ENCODE measurements at places on chromosomes 7 and 10.

- DNase-seq: no peak
Measured at GRCh38 chr10:53239873-53240272, 467.3 kb upstream of the MBL2 start.

- no peak for DNase-seq
Measured at GRCh38 chr10:101165736-101166135, 34.6 kb downstream of the TLX1 start.

- DNase-seq: no peak
Measured at GRCh38 chr7:25820432-25821040, 331.5 kb upstream of the NFE2L3 start.

DNA sequence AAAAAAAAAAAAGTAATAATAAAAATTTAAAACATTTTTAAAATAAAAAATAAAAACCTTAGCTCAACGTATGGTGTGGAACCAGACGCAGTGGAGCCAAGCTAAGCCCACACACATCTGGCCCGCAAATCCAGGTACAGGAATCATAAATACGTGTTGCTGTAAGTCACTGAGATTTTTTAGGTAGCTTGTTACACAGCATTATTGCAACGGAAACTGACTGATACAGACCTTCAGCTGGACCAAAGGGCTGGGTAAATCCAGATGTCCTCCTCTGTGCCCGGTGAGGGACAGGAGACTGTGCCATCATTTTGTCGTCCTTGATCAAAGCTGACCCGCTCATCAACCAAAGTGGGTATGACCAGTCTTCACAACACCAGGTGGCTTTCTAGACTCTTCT, 104.9 kb downstream of the TMEM130 start:
- no peak for DNase-seq

DNA sequence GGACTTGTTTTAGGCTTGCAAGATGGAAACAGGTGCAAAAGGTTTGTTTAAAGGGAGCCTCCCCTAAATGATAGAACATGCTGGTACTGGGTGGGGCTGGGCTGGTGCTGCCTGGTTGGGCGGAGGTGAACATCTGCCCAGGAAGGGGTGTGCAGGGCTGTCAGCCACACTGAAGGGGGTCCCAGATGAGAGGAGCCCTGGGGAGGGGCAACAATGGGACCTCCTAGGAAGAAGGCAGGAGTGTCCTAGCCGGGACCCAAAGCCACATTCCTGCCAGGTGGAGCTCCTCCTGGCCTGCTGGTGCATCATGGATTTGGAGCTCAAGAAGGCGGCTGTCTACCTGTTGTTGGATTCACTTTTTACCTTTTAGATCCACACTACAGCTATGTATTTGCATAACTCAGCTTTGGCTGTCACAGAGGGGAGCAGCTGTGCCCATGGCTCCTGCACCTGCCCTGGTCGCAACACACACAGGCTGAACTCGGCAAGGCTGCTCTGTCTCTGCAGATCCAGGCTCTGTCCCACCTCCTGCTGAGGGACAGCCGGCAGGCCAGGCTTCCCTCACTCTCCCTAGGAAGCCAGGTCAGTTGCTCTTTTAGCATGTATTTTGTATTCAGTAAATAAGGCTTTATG, 59.9 kb downstream of the ADARB2 start:
- DNase-seq: peak; percentile 1

Data from NCI-H2107 (cell line).